ENCODE measurements at places on chromosomes 16 and 17.

DNA sequence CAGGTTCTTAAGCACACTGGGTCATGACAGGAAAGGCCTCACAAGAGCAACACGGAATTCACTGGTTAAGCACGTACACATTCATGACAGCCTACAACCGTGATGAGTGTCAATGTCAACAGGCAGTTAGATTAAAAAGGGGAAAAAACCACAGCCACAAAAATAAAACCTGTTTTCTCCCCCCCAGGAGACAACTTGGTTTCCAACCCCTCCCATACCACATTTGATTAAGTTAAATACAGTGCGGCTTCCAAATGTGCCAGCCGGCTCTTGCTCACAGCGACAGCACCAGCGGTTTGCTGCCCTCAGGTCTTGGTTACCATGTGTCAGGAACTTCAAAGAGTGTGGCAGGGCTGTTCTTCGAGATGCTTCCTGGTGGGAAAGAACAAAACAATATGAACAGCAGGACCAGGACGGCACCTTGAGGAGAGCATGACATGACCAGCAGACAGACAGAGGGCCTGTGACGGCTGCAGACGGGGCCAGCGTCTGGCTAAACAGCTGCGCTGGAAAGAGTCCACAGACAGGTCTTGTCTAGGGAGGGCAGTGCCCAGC, 193.6 kb downstream of the PARN start:
- DNase-seq = peak; percentile 46

- DNase-seq = no peak
Observed at GRCh38 chr16:74070237-74070636, 226.4 kb upstream of the PSMD7 start.

GRCh38 chr17:58156839-58157803, 8.9 kb downstream of the OR4D1 start:
- peak; percentile 24 for DNase-seq

- DNase-seq = no peak
Observed at GRCh38 chr16:78768718-78769117, 669.3 kb downstream of the WWOX start.

DNA sequence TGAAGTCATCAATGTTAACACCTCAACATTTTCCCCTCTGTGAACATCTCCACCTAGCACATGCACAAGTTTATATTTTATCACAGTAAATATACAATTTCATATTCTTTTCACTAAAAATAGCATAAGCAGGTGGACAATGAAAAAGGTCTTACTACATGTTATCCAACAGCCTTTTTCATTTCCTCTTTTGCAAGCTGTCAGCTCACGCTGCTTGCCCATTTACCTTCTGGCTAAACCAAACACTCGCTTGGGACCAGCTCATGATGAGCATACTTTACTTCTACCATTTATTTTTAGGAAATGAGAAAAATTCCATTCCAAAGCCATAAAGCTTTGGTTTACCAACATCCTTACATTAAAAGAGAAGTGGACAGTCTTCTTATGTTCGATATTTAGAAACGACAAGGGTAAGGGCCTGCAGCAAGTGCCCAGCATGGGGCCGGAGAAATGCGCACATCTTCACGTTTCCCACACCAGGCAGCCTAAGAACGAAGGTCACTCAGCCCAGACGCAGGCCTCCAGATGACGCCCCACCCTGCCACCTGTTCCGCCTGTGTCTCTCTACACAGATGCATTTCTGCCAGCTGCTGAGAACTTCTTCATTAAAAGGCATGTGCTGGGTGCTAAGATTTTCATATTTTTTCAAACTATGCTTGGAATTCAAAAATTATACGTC, 13.9 kb downstream of the SNN start:
- no peak for DNase-seq

DNA sequence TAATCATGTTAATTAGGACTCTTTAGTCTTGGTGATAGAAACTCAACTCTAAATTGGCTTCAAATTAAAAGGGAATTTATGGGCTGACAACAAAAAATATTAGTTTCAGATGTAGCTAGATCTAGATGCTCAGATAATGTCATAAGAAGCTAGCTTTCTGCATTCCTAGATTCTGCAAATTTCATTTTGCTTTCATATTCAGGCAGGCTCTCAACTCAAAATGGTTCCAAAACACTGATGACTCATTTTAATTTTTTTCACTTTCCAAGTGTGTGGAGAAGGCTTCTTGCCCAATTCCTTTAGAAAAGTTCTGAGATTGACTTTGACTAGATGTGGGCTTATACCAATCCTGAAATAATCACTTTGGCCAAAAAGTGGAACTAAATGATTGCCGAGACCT, 236.7 kb upstream of the GOT2 start:
- DNase-seq = no peak

DNA sequence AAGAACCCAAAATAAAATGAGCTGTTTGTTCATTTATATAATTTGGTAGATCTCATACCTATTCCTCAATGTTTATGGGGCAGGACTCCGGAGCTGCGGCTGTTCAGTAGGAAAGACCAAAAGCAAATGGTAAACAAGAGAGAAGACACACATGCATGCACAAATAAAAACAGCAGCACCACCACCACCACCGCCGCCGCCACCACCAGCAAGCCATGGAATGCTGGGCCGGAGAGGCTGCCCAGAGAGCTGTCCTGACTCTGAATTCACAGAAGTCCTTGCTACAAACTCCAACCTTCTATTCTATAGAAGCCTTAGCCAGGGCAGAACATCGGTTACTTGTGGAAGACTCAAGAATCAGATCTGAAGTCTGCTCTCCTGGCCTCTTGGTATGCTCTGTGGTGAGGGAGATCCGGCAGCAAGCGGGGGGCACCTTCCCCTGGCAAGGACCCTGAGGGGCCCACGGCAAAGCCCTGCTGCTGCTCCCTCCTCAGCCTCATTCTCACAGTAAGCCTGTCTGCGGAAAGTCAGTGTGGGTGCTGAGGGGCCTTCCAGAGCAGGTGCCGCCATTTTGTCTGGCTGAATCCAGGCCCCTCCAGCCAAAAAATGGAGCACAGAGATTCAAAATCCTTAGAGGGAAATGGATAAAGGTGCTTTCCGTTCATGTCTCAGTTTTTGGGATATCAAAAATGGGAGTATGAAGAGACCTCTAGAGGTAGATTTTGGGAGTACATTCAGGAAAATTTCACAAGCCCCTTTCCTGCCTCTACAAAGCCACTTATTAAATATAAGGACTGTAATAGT, 6.4 kb upstream of the FOXJ1 start:
- no peak for DNase-seq
